ENCODE measurements at places on chromosomes 13 and 19. TPM values are rescaled to one million over a fixed set of nuclear protein-coding genes. Genes with fewer than 3 reads are reported as not detected.

RCBTB1 gene
- total RNA-seq, result 18.0 TPM

FBXO27 gene
- 0.27 TPM for total RNA-seq

LGALS14 gene
- under 0.01 TPM for total RNA-seq

KIR3DL2 gene
- under 0.01 TPM for total RNA-seq

C19orf67 gene
- not detected for total RNA-seq

NLRP7 gene
- not detected for total RNA-seq

RTBDN gene
- total RNA-seq, result not detected

ZNF296 gene
- total RNA-seq, result 1.3 TPM

TMTC4 gene
- 28.8 TPM for total RNA-seq

POU4F1 gene
- total RNA-seq, result under 0.01 TPM

FUT6 gene
- 2.4 TPM for total RNA-seq

RETN gene
- total RNA-seq, result 0.54 TPM

PSG5 gene
- total RNA-seq, result not detected

C5AR2 gene
- total RNA-seq, result 0.81 TPM

ZNF491 gene
- total RNA-seq, result 1.9 TPM

CEACAM6 gene
- 0.27 TPM for total RNA-seq

SPACA4 gene
- not detected for total RNA-seq

PCDH20 gene
- under 0.01 TPM for total RNA-seq

EID2B gene
- total RNA-seq, result 7.5 TPM

SLC27A5 gene
- total RNA-seq, result 24.2 TPM

KLK2 gene
- not detected for total RNA-seq

CD37 gene
- total RNA-seq, result 255 TPM

PTOV1 gene
- 109 TPM for total RNA-seq

SIGLEC5 gene
- total RNA-seq, result 2.2 TPM

ZNF723 gene
- not detected for total RNA-seq

MBD3L2 gene
- total RNA-seq, result not detected

DHRS12 gene
- 7.0 TPM for total RNA-seq

ZNF69 gene
- 14.5 TPM for total RNA-seq

ZNF285 gene
- 2.4 TPM for total RNA-seq

NOVA2 gene
- not detected for total RNA-seq

KIR2DL1 gene
- not detected for total RNA-seq

ATCAY gene
- total RNA-seq, result under 0.01 TPM

SYCN gene
- total RNA-seq, result not detected
